ENCODE measurements at places on chromosomes 3 and 15.

DNA sequence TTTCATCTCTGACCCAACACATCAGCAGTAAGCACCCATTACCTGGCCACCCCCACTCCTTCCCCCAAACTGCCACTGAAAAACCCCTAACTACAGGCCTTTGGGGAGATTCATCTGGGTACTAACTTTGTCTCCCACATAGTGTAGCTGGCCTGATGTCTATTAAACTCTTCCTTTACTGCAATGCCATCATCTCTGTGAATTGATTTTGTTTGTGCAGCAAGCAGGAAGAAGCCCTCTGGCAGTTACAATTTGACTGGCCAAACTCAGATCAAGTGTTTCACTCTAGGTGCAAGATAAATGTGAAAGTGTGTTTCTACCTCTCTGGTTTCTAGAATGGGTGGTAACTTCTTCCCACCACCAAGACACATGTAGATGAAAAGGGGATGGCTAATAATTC, 26.7 kb upstream of the OR5K4 start:
- no peak for DNase-seq

GRCh38 chr3:42228796-42229195, 37.2 kb downstream of the CCK start:
- DNase-seq = no peak

DNA sequence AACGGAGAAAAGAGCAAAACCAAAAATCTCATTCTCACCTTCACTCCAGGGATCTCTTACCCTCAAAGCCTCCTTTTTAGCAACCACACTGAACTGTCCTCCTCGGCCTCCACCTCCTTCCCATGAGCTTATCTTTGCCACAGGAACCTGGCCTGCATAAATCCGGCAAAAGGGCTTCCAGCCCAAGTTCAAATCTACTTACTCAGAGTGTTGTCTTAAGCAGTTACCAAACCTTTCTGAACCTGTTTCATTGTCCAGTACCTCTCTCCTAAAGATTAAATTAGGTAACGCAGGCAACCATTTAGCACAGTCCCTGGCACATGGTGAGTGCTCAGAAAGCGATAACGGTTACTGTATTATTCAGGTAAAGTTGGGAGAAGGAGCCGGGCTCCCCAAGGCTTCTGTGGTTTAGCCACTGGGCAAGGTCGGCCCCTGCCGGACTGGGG, 777 bp downstream of the CIB1 start:
- no peak for DNase-seq

DNA sequence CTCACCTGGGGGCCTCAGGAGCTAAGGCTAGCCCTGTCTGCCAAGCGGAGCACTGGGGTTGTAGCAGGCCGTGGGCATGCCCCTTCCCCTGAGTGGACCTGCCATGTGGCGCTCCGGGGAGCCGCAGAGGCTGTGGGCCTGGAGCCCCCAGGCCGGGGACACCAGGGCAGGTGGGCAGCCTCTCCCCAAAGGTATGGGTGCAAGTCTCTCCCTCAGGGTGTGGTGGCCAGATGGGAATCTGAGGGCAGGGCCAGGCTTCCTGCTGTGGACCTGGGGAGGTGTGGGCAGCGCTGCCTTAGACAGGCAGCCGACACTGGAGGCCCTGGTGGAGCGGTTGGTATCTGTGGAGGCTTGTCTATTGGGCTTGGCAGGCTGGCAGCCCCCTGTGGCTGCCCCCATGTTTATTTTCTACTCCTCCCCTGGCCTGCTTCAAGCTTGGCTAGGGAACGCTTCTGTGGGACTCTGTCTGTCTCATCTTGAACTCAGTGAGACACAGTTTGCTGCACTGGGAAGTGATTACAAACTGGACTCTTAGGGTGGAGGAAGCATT, 5.9 kb downstream of the ACVR2B start:
- DNase-seq = no peak

DNA sequence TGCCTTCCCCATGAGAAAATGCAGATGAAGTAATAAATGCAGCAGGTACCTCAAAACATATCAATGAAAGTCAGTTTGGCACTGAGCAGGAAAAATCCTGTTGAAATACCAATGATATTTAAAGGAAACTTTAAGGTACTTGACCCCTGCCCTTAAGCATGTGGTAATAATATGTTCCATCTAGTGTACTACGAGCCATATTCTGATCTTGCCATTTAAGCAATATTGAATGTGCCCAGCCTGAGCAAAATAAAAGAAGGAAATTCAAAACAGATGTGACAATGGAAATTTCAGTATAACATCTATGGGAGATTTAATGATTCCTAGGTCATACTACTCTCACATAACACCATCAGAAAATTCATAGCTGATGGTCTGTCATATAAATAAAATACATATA, 191.8 kb upstream of the CGNL1 start:
- no peak for DNase-seq

DNA sequence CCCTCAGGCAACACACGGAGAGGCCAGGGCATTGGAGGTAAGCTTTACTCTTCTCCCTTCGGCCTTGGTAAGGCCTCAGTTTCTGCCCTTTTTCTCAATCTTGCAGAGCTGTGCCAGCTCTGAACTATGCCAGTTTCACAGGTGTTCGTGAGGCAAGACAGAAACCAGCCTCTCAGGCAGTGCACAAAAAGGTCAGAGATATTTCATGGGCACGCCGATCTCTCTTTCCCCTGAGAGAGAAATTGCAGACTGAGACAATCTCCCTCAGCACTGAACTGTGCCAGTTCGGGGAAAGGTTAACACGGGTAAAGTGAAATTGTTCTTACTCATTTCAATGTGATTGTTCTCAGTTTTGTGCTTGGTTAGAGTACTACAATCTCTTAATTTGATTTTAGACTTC, 88.5 kb downstream of the GMNC start:
- DNase-seq = no peak

Measured in iPS DF 19.7 (cell line).